ENCODE measurements at places on chromosomes 5 and 9.

DNA sequence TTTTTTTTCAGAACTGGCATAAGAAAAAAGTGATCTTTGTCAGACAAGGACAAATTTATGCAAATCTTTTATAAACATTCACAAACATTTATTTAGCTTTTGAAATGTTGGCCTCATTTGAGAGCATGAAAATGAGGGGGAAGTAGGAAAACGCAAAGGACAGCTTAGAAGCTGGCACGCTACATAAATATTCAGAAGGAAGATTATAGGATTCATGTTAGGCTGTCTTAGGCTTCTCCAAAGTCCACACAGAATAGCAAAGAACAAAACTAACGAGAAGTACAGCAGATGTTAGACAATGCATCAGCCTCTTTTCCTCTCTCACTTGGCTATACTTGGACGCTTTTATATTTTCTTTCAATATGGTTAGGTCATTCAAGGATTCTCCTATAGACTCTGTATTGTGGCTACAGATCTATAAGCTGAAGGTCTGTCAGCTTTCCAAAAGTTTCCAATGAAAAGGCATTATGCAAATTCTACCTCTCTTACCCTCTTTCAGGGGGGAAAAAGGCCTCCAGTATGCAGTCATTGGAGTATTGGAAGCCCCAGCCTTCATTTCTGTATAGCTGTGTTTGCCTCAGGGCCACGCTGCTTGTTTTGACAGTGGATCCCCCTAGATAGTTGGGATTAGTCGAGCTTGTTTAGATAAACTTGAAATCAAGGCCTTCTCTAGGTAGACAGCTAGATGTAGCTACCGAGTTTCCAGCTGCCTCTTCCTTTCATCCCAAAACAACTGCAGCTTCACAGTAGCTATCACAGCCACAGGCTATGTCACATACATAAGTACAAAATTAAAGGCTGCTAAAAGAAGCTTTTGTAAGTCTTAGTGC, 153.0 kb downstream of the DENND1A start:
- DNase-seq, result no peak

GRCh38 chr5:93874080-93874479, 132.7 kb upstream of the POU5F2 start:
- DNase-seq, result no peak

DNA sequence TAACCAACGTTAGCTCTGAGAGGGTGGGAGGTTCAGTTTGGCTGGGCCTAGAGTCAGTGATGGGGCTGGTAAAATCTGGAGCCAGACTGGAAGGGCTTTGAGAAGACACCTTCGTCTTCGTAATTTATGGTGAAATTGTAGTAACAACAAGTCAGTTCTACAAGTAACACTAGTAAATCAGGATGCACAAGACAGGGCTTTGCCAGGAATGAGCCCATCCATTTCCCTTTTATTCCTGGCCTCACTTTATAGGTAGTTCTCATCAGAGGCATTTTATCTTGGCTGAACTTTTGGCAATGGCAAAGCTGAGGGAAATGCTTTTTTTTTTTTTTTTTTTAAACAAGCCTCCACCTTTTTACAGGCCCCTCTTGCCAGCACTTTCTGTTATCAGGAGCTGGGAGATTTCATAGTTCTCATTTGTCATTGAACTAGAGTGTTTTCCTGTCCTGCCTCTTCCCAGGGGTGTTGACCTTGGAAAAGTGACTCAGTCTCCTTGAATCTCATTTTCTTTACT, 110.5 kb upstream of the KLF4 start:
- DNase-seq, result no peak

GRCh38 chr9:115882911-115883310, 270.7 kb upstream of the PAPPA start:
- peak; percentile 27 for DNase-seq

GRCh38 chr5:652773-653350, 40.3 kb downstream of the TPPP start:
- no peak for DNase-seq
